AG04450 (cell line): ENCODE measurements at places on chromosomes 11 and 22.

- no peak for DNase-seq
These were observed 18.1 kb downstream of the EXT2 start for GRCh38 chr11:44113572-44113971.

DNA sequence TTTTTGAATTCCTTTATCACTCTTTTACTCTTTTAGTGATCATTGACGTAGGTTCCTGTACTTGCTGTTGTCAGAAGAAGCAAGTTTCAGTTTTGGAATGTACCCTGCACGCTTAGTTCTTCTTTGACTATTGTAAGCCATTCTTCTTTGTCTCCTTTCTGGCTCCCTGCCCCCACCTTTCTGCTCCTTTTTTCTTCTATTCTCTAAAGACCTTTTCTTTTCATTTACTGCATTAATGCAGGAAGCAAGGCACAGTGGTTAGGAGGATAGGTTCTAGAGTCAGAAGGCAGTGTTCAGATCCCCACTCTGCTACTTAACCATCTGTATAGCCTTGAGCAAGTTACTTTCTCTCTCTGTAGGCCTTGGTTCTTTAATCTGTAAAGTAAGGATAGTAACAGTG lies 33.7 kb upstream of the RAG2 start:
- no peak for DNase-seq

- peak; percentile 39 for DNase-seq
These were observed 93.9 kb downstream of the TECTA start for GRCh38 chr11:121194731-121195596.

- no peak for DNase-seq
These were observed 104.8 kb downstream of the MICAL2 start for GRCh38 chr11:12215181-12215593.

GRCh38 chr11:64347193-64347867 lies 7.3 kb downstream of the CCDC88B start:
- DNase-seq, result no peak

DNA sequence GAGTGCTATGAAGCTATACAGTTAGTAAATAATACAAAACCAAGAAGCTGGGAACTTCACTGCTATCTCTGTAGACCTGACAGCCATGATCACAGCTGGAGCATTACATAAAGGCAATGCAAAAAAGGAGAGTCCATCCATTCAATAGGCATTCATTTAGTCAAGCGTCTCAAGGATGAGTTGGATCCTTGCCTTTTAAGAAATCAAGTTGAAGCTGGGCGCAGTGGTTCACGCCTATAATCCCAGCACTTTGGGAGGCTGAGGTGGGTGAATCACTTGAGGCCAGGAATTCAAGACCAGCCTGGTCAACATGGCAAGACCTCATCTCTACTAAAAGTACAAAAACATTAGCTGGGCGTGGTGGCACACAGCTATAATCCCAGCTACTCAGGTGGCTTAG lies 48.1 kb upstream of the ALKBH3 start:
- DNase-seq, result no peak

DNA sequence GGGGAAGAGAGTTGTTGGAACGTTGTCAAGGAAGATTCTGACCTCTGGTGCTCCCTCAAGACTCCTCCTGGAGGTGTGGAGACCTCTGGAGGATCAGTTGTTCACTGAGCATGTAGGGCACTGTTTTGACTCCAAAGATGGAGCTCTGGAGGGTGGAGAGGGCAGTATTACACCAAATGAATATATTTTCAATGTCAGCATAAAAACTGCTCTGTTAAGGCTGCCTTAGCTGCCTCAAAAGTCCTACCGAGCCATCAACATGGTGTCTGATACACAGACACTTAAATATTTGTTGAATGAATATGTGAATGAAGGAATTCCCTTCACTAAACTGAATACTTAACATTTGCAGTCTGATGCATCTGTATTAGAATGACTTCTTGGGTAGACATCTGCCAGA lies 144.2 kb upstream of the SPON1 start:
- no peak for DNase-seq

GRCh38 chr11:118620529-118621070 lies 13.2 kb downstream of the PHLDB1 start:
- DNase-seq, result no peak

DNA sequence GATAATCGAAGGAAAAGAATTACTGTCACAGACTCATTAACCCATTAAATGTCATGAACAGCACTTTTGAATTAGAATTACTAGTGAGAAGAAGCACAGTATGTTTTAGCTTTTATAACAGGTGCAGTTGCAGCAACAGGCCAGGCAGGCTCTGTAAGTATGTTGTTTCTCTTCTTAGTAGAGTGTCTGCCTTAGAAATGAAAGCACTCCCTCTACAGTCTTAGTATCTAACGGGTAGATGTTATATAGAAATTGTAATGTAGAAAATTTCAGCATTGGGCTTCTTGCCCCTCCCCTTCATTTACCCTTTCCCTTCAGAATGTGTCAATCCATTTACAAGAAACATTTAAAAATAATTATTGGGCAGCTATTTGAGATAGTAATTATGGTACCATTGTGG lies 87.4 kb downstream of the HIPK3 start:
- DNase-seq, result no peak

DNA sequence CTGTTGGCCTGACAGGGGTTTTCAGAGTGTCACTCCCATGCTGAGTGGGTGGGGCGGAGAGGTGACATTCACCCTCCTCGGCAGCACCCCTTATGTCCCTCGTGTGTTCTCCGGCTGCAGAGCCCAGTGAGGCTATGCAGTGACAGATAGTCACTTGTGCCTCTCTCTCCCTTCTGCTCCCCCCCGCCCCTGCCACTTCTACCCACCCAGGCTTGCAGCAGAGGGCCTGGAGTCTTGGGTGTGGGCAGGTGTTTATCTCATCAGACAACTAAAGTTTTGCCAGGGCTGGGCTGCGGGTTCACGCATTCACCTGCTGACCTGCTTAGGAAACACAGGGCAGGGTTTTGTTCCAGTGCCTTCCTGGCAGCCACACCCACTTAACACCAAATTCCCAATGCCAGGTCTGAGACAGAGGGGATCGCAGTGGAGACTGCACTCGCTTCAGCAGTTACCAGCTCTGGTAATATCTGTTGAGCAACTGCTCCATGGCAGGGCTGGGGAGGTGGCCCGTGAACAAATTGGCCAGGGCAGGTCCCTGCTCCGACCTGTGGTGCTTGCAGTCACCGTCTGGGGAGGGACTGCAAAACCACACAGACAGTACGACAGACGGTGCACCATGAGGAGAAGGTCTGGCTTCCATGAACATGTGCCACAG lies 50.5 kb upstream of the ADA2 start:
- no peak for DNase-seq

GRCh38 chr22:45441138-45441537 lies 27.6 kb downstream of the RIBC2 start:
- DNase-seq, result no peak

DNA sequence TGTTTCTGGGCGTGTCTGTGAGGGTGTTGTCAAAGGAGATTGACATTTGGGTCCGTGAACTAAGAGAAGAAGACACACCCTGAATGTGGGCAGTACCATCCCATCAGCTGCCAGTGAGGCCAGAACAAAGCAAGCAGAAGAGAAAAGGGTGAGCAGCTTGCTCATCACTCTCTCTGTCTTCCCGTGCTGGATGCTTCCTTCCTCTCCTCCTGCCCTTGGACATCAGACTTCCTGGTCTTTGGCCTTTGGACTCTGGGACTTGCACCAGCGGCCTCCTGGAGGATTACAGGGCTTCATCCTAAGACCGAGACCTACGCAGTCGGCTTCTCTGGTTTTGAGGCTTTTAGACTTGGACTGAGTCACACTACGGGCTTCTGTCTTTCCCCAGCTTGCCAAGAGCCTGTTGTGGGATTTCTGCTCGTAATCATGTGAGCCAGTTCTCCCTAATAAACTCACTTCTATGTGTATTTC lies 18.8 kb downstream of the APOL2 start:
- no peak for DNase-seq

DNA sequence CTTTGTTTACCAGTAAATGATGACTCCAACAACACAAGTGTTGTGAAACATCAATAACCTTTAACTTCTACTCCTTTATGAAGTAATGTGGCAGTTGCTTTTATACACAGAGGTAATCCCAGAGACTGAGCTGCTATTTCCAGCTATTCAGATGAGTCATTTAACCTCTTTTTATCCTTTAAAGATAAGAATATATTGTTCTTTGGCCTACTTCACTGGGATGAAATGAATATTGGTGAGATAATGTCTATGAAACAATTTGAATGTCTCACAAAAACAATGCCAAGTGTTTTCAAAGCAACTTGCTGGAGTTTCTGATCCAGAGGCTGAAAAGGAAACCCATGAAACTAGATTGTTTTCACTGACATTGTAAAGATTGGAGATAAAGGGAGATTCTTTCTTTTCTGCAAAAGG lies 564.4 kb upstream of the LUZP2 start:
- DNase-seq, result no peak

- DNase-seq, result no peak
These were observed 70.7 kb upstream of the THY1 start for GRCh38 chr11:119493712-119494111.

DNA sequence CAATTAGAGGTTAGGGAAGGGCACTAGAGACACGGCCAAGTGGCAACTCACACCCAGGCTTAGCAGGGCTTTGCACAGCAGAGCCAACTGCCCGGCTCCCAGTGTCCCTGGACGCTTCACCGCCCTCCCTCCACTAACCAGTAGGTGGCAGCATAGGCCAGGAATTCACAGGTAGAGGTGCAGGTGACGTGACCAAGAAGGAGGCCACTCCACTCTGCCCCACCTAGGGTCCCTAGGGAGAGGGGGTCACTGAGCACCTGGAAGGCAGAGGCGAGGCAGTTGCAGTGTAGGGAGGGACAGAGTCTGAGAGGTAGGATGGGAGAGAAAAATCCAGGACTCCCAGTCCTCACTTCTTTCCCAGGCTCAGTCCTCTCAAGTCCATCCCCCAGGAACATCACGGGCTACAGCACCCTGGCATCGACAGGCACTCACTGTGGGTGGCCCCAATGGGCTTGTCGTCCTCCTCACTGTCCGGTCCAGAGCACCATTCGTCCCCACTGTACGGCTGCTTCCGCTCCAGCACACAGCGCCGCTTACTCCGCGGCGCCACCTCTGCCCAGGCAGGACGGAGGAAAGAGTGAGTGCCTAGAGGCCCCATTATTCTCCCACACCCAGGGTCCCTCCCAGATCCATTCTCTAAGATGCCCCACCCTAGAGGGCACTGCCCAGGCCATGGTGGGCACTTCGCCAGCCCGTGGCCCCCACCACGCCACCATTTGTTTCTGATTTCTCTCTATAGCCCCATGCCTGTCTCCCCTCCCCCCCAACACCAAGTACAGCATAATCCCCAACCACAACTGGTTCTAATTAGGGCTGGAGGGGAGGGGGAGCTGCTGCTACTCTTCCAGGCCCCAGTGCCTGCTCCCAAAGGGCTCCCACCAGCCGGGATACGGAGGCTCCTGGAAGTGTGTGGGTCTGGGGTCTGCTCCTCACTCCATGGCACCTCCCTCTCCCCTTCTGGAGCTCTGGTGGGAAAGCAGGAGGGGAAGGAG lies 18.4 kb downstream of the BCL9L start:
- no peak for DNase-seq

DNA sequence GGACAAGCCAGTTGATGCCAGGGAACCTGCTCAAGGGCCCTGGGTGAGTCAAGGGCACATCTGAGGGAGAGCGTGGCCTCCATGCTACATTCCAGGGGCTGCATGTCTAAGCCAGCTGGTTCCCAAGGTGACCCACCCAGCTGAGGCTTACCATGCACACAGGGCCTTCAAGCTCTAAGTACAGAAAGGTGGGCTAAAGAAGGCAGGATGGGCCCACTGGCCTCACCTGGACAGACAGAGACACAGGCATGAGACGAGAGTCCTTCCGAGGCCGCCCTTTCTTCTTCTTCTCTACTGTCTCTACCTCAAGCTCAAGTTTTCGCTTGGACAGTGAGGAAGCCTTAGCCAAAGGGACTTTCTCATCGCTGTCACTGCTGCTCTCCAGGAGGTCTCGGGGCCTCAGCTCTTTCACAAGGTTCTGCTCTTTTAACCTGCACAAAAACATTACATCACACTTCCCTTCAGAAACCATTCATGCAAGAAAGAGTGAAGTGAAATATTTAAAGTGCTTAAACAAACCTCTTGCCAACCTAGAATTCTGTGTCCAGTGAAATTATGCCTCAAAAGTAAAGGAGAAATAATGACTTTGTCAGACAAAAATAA lies 69.9 kb downstream of the HIRA start:
- DNase-seq, result no peak

DNA sequence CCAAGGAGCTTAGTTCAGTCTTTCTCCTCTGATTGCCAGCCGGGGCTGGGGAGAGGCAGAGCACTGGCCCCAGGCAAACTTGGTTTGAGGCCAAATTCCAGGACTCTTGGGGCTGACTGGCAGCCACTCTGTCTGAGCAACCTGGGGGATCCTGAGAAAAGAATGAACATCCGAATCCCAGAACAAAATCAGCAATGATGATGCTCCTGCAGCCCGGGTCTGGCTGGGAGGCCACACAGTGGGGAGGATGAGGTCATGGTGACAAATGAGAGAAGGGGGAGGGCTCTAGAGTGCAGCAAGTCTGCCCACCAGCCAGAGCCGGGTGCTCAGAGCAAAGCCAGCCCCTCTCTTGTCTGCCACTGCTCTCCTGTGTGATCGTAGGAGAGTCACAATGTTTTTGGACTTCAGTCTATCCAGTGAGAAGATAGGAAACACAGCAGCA lies 71.8 kb upstream of the PAX6 start:
- no peak for DNase-seq

- DNase-seq, result no peak
These were observed 1.3 kb downstream of the GRIK4 start for GRCh38 chr11:120512739-120513435.

DNA sequence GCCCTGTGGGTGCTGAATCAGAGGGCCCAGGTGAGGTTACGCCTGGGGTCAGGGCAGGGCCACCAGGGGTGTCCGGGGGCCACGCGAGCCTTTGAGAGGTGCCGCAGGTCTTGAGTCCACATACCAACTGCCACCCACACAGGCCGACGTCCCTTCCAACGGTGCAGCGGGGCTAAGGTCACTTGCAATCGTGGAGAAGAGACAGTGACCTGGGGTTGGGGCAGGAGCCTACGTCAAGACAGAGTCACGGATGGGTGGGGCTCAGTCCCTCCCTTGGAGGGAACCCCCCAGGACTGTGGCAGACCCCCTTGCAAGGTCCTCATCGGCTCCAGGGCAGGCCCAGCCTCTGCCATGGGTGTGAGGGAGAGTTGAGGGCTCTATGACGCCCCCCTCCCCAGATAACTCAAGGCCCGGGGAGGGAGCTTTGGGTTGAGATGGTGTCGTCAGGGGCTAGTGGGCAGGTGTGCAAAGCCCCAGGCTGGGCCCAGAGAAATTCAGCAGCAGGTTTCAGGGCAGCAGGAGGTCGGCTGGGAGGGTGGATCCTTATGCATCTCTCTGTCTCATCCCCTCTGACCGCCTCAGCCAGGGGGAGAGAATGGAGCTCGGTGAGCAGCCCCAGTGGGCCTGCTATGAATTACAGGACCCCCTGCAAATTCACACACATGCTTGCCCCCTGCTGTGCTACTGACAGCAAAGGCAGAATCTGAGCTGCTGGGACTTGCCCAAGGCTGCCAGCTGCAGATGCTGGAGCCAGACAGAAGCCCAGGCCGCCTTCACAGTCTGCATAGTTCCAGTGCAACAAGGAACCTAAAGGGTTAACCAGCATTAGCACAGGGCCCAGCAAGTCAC lies 60.0 kb downstream of the MYEOV start:
- no peak for DNase-seq

GRCh38 chr11:100831929-100832494 lies 144.9 kb downstream of the ARHGAP42 start:
- no peak for DNase-seq
